ENCODE measurements at places on chromosomes 3 and 15.

DNA sequence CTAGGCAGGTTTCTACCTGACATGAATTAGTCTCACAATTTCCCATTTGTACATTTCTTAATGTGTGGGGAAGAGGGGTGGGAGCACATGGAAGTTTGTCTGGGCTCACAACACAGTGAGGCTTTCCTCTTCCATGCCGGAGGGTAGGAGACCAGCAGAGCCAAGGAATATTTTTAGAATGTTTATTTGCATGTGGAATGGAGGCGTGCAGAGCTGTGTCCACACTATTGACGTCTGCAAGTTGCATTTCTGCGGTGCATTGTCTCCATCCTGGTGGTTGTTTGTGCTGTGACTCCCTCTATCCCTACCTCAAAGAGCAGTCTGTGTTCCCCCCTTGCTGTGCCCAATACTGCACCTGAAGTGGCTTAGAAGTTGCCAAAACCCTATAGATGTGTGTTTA lies 103.1 kb upstream of the LRTM1 start:
- DNase-seq, result no peak
- no peaks in the 10 kb centered on the region for H3K27me3 ChIP-seq
- no peaks in the 10 kb centered on the region for H3K4me1 ChIP-seq
- no peak overlapping the region for H3K4me3 ChIP-seq
- H3K36me3 ChIP-seq, result no peaks in the 10 kb centered on the region
- no peak overlapping the region for H3K27ac ChIP-seq

DNA sequence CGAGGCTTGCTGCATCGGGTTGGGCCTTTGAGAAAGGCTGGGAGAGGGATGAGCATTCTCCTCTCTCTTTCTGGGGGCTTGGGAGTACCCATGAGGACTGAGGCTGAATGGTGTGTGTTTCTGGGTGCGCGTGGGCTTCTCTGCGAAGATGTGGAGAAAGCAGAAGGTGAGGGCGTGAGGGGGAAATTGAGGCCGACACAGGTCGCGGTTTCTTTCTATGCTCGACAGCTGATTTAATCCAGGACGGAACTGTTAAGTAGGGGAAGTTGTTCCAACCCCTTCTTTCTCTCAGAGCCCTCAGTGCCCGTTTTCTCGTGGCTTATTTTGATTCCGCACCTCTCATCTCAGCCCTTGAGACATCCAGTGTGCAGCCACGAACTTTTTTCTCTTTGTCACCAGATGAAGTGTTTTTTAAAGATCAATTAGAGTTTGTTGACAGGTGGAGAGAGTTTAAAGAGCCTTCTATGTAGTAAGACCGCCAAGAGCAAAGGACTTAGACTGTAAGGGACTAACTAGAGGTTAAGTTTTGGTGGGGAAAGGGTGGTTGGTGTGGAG lies 711 bp downstream of the STARD9 start:
- H3K27ac ChIP-seq, result peak overlapping the region; percentile 84
- no peaks in the 10 kb centered on the region for H3K27me3 ChIP-seq
- peaks cover 24% of the 10 kb centered on the region for H3K4me1 ChIP-seq
- peak overlapping the region; percentile 86 for H3K4me3 ChIP-seq
- no peak for DNase-seq
- no peaks in the 10 kb centered on the region for H3K36me3 ChIP-seq

DNA sequence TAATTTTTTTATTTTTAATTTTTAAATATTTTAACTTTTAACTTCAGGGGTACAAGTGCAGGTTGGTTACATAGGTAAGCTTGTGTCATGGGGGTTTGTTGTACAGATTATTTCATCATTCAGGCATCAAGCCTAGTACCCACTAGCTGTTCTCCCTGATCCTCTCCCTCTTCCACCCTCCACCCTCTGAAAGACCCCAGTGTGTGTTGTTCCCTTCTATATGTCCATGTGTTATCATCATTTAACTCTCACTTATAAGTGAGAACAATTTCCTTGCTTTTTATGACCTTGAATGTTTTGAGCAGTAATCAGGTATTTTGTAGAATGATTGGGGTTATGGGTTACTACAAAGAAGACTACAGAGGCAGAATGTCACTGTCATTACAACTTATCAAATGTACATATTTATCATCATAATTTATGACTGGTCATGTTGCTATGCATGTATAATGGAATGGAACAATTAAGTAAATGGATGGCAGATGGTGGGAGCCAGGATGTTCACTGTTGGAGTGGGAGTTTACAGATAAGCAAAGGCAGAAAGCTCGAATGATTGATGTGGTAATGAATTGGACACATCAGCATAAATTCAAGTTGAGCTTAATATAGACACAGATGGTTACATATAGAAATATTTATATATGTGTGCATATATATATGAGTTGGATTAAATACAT lies 563.8 kb upstream of the ROBO1 start:
- no peaks in the 10 kb centered on the region for H3K27me3 ChIP-seq
- H3K27ac ChIP-seq, result no peak overlapping the region
- no peaks in the 10 kb centered on the region for H3K4me1 ChIP-seq
- no peak for DNase-seq

DNA sequence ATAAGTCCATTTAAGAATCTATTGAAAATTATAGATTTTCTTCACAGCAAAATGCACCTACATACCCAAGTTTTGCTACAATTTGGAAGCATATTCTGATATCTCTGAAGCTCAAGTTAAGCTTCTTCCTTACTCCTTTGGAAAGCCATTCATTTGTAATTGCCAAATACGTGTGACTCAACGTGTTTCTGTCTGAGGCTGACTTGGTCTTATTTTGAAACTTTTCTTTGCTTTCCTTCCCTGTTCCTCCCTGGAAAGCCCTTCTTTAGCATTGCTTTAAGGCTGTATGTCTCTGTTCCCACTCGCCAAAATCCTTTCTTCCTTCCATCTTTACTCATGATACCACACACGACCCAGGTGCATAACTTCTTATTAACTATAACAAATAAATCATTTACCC lies 232.0 kb downstream of the ZBBX start:
- no peak for DNase-seq
- no peak overlapping the region for H3K27ac ChIP-seq
- no peaks in the 10 kb centered on the region for H3K4me1 ChIP-seq
- no peak overlapping the region for H3K4me3 ChIP-seq
- no peaks in the 10 kb centered on the region for H3K27me3 ChIP-seq

DNA sequence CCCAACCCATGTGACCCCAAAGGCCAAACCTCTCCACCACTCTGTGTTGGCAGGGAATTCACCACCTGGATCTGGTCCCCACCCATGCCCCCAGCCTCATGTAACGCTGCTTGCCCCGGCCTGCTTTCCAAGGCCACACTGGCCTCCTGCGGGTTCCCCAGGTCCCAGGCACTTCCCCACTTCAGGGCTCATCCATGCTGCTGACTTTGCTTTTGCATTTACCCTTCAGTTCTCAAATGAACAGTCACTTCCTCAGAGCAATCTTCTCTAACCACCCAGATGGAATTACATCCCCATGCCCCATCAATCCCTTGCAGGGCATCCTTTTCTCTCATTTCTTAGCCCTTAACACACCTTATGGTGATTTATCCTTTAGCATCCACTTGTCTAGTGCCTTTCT lies 9.2 kb downstream of the DAPK2 start:
- H3K4me3 ChIP-seq, result no peak overlapping the region
- no peak for DNase-seq
- H3K36me3 ChIP-seq, result peaks cover 8% of the 10 kb centered on the region
- H3K4me1 ChIP-seq, result no peaks in the 10 kb centered on the region
- no peaks in the 10 kb centered on the region for H3K27me3 ChIP-seq

- DNase-seq, result no peak
- H3K27ac ChIP-seq, result no peak overlapping the region
- peaks cover 17% of the 10 kb centered on the region for H3K4me1 ChIP-seq
- no peaks in the 10 kb centered on the region for H3K27me3 ChIP-seq
- H3K4me3 ChIP-seq, result no peak overlapping the region
These were observed 31.5 kb downstream of the UBE2E1 start for GRCh38 chr3:23837286-23837685.

- no peak overlapping the region for H3K4me3 ChIP-seq
- H3K4me1 ChIP-seq, result no peaks in the 10 kb centered on the region
- H3K27me3 ChIP-seq, result no peaks in the 10 kb centered on the region
- no peak overlapping the region for H3K27ac ChIP-seq
These were observed 129.2 kb downstream of the ATG7 start for GRCh38 chr3:11401434-11401833.

DNA sequence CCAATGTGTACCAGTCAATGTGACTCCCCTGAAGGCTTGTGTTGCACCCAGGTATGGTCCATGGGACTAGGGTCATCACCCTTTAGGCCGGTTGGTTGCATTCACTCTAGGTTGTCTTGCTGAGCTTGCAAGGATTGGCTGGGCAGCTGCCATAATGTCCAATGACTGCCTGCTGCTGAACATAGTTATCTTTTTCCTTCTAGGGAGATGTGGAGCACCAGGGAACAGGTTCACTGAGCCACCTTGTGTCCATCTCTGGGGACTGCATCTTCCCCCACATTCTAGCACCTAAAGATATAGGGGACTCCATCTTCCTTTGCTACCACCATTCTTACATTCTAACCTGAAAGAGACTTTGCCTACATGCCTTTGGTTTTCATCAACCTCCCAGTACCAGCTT lies 580.4 kb upstream of the TBL1XR1 start:
- H3K4me1 ChIP-seq, result peaks cover 21% of the 10 kb centered on the region
- no peak for DNase-seq
- no peaks in the 10 kb centered on the region for H3K36me3 ChIP-seq
- H3K27me3 ChIP-seq, result no peaks in the 10 kb centered on the region
- no peak overlapping the region for H3K27ac ChIP-seq

DNA sequence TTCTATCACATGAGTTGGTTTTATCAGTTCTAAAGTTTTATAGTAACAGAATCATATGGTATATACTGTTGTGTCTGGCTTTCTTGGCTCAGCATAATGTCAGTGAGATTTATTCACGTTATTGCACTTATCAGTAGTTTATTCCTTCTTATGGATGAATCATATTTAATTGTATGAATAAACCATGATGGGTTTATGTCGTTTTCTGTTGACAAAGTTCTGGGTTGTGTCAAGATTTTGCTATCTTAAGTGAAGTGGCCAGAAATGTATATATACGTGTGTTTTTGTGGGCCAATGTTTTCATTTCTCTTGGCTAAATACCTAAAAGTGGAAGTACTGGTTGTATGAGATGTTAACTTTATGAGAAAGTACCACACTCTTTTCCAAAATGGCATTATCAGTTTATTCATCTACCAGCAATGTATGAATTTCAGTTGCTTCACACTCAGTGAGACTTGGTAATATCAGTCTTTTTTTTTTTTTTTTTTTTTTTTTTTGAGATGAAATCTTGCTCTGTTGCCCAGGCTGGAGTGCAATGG lies 112.4 kb upstream of the DCBLD2 start:
- H3K4me1 ChIP-seq, result no peaks in the 10 kb centered on the region
- DNase-seq, result no peak
- no peak overlapping the region for H3K4me3 ChIP-seq
- H3K27ac ChIP-seq, result no peak overlapping the region
- H3K27me3 ChIP-seq, result no peaks in the 10 kb centered on the region

DNA sequence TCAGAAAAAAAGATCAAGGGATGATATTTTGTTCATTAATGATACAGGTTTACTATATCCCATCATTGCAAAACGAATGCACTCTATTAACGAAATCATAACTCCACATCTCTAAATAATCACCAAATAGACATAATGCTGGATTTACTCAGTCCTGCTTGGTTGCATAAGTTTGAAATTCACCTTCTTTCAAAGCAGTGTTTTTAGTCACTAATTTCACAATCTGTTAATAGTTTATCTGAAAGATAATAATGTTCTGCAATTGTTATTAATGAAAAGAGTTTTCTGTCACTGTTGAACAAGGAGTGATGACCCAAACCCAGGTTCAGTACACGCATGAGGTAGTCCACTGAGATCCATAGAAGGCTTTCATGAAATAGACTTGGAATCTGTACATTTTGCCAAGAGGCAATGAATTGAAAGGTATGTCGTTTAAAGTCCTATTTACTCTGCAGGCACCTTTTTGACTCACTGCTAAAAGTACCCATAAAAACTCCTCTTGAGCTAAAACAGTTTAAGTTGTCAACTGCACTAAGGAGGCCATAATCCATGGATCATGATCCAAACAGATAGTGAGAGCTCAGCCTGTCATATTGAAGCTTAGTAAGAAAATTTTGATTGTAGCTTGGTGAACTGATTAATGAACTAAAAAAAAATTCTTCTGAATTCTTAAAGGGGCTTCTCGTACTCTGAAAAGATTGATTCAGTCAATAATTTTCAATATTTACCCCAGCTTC lies 75.6 kb upstream of the MBNL1 start:
- DNase-seq, result no peak
- H3K27me3 ChIP-seq, result no peaks in the 10 kb centered on the region
- no peaks in the 10 kb centered on the region for H3K36me3 ChIP-seq
- H3K4me1 ChIP-seq, result peaks cover 11% of the 10 kb centered on the region
- H3K4me3 ChIP-seq, result no peak overlapping the region

- H3K4me1 ChIP-seq, result peaks cover 15% of the 10 kb centered on the region
- no peaks in the 10 kb centered on the region for H3K36me3 ChIP-seq
- no peak overlapping the region for H3K27ac ChIP-seq
- no peaks in the 10 kb centered on the region for H3K27me3 ChIP-seq
- no peak overlapping the region for H3K4me3 ChIP-seq
- DNase-seq, result no peak
These were observed 21.2 kb downstream of the CRTC3 start for GRCh38 chr15:90550919-90551318.

GRCh38 chr3:15455756-15456155 lies 28.4 kb downstream of the EAF1 start:
- no peak for DNase-seq
- no peaks in the 10 kb centered on the region for H3K36me3 ChIP-seq
- no peaks in the 10 kb centered on the region for H3K27me3 ChIP-seq

GRCh38 chr3:101591071-101591470 lies 17.1 kb downstream of the PCNP start:
- DNase-seq, result no peak
- H3K27ac ChIP-seq, result no peak overlapping the region
- no peaks in the 10 kb centered on the region for H3K4me1 ChIP-seq
- peaks cover 65% of the 10 kb centered on the region for H3K36me3 ChIP-seq

DNA sequence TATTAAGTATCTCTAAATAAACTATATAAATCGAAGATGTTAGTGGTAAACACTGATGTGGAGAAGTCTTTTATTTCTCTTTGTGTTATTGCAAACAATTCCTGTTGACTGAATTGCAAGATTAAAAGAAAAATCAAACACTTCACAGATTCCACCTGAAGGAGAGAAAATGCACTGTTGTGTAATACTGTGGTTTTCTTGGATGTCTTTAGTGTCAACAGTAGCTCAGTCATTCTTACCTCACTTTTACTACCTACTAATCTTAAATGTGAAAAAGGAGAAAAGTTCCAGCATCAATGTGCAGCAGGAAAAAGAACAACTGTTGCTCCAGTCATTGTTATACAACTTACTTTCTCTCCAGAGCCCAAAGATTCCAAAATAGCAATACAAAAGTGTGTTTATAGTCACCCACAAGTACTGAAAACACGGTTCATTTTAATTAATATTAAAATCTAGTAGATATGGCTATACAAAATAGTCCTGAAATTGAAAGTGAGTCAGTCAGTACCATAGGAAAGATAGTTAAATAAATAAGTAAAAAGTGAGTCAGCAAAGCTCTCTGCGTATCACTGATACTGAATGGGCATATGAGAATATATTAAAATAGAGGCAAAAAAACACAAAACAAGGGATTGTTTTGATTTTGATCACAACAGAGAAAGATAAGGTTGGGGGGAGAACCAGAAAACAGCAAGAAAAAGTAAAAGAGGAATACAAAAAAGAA lies 90.5 kb upstream of the CSPG5 start:
- peaks cover 12% of the 10 kb centered on the region for H3K36me3 ChIP-seq
- no peak overlapping the region for H3K4me3 ChIP-seq
- DNase-seq, result no peak
- no peaks in the 10 kb centered on the region for H3K27me3 ChIP-seq

- H3K36me3 ChIP-seq, result peaks cover 48% of the 10 kb centered on the region
- no peak overlapping the region for H3K4me3 ChIP-seq
- no peak for DNase-seq
- no peak overlapping the region for H3K27ac ChIP-seq
- no peaks in the 10 kb centered on the region for H3K27me3 ChIP-seq
These were observed 21.7 kb downstream of the PARP16 start for GRCh38 chr15:65264863-65265430.
